ENCODE measurements at places on chromosomes 12 and 14.

DNA sequence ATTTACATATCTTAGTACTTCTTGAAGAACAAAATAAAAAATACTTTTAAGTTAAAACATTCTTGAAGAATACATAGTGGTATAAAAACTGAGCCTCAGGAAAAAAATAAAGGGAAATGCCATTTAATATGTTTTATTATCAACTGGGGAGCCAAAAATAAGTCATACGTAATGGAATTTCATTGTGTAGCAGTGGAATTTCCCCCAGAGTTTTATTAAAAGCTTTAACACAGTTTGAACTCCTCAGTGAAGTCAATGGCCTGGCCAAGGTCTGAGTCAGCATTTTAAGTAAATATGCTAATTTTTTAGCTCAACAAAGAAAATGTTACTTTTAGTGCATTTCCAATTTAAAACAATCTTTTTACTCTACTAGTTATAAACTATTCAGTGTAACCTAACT, 350.1 kb upstream of the ATP2B1 start:
- no peak for DNase-seq

DNA sequence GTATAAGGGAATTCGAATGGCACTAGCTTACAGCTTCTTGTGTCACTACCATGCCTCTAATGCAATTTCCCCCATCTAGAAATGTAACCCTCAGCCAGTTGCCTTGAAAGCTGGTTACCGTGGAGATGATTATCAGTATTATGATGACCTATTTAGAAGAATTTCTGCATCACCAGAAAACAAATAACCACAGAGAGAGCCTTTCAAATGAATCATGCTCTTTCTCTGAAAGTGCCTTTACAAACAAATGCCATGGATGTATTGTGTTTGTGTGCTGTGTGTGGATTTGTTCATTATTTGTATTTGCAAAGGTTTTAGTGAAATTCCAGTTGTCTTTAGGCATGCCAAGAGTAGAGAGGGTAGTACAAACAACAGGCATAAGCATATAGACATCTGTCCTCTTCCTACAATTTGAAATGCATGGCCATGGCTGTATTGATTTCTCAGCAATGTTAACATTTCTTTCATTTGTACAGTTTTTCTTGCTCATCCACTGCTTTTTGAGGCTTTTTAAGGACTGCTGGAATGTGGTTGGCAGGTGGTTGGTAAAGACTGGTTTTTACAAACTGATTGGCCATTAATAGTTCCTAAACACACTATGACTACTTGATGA, 266.5 kb downstream of the PAWR start:
- no peak for DNase-seq

- DNase-seq: no peak
Measured at GRCh38 chr12:120159509-120160237, 34.8 kb downstream of the GCN1 start.

- DNase-seq: no peak
Measured at GRCh38 chr12:88420457-88420856, 159.8 kb downstream of the KITLG start.

DNA sequence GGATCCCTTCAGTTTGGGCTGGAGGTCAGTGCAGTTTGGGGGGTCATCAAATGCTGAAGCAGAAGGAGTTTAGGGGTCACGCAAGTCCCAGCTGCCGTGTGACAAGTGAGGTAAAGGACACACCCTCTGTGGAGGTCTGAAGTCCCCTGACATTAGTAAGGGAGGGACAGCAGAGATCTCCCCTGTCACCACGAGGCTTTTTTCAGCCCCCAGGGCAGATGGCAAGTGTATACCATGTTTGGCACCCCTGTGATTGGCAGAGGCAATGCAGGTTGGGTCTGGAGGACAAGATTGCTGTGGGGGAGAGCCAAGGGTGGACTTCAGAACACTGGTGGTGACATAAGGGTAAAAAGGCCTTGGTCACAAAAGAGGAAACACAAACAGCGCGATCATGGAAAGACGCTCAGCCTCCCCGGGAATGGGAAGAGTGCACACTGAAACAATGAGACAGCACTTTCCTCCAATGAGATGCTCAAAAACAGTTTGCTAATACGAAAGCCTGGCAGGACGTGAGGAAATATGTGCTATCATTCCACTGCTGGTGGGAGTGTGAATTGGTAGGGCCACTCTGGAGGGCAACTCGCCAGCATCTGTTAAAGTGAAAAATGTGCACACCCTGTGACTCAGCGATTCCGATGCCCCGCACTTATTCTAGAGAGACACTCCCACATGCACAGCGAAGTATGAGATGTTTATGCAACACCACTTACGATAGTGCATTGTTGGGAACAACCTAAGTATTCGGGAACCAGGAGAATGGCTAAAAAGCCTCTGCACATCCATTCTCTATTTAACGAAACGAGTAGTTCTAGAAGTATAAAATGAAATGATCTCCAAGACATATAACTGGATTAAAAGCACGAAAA, 14.4 kb upstream of the CD27 start:
- peak; percentile 62 for DNase-seq

DNA sequence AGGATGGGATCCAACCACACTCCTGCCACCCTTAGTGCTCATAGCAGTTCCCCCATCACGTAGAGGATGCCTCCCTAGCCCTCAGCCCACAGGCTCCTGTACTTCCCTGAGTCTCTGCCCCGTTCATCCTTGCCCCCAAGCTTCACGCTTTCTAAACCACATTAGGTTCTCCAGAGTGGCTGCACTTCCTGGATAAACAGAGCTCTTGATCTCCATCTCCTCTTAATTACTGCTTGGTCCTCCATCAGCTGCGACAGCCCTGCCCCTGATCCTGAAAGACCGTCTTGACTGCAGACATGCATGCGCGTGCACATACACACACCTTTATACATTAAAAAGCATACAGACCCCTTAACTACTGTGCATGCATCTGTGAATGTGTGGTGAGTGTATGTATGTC, 530.0 kb downstream of the BCL11B start:
- no peak for DNase-seq

- peak; percentile 54 for DNase-seq
Measured at GRCh38 chr14:69129264-69129880, 23.5 kb downstream of the DCAF5 start.
